Neural progenitor cell (in vitro differentiated cells): ENCODE measurements at places on chromosomes 12 and 14.

DNA sequence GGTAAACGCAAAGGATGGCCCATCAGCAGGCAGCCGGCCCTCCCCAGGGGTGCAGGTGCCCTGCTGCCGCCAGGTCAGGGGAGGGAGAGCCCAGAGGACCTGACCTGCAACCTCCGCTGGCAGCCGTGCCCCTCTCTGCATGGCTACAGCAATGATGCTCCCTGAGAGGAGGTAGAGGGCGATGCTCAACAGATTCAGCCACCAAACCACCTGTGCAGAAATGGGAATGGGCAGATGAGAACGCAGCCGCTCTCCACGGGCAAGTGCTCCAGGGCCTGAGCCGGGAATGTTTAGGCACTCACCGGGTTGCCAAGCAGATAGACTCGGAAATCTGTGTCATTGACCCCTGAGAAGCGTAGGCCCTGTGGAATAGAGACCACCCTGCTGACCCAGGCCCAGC lies 8.7 kb upstream of the NGB start:
- DNase-seq = no peak

GRCh38 chr14:32028599-32028998 lies 48.5 kb upstream of the ARHGAP5 start:
- no peak for DNase-seq

GRCh38 chr14:51430633-51431032 lies 190.6 kb downstream of the TMX1 start:
- peak; percentile 52 for DNase-seq

DNA sequence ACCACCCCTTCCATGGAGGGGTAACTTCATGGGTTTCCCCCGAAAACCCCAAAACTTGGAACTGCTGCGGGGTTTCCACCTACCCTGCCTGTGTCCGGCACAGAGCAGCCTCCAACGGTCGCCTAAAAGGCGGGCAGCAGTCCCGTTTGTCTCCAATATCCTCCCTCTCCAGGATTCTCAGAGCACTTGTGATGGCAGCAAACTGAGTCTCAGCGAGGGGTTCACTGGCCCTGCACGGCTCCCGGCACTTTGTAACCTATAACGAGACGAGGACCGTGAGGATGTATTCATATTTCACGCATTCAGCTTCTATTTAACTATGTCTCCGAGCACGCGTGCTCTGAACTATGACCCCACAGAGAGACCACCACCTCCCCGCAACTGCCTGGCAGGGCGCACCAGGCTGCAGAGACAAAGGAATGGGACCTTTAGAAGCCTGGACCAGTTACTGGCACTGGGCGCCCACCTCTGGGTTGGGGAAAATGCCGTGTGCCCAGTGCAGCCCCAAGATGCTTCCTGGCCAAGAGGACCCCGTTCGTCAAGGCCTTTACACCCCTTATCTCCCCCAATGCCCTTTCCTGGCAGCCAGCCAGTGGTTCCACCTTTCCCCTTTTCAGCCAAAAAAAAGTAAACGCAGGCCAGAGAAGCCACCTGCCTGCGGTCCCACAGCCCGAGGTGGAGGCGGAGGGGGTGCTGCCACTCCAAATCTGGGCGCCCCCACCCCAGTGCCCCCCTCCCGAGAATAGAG lies 173.1 kb upstream of the RTL1 start:
- DNase-seq = no peak
